Dorsolateral prefrontal cortex (tissue), 122 donors: ENCODE measurements at places on chromosomes 5 and 9. TPM values are rescaled to one million over a fixed set of nuclear protein-coding genes. Genes with fewer than 3 reads are reported as not detected.

The GKAP1 gene
- 16.3 TPM for total RNA-seq

The ZFP37 gene
- total RNA-seq: 7.0 TPM

The ANXA1 gene
- total RNA-seq: 27.2 TPM

The INSL4 gene
- total RNA-seq: not detected

The CDKN2B-AS1 gene
- 2.5 TPM for total RNA-seq

The IFNA2 gene
- 0.68 TPM for total RNA-seq
